ENCODE measurements at places on chromosomes 3 and 15. TPM values are rescaled to one million over a fixed set of nuclear protein-coding genes. Genes with fewer than 3 reads are reported as not detected.

GRCh38 chr3:64642327-64643151 lies 45.3 kb downstream of the ADAMTS9 start:
- peak; percentile 45 for DNase-seq

DNA sequence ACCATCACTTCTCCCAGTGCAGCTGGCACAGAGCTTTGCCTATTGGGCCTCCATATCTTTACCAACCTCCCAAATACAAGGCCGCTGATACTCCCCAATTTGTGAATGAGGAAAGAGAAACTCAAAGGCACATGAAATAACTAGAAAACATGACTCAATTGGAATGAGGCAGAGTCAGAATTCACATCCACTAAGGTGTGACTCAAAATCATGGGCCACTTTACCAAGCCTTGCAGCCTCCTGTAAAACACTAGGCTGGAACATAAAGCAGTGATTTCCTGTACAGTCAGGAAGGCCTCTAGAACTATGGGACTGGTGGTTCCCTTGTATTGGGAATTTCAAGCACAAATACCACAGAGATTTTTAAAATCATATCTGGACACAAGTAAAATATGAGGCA lies 128.6 kb downstream of the DCLK3 start:
- DNase-seq = no peak

Gene C2CD4A
- not detected for polyA plus RNA-seq

- DNase-seq = no peak
Observed at GRCh38 chr3:122469659-122470058, 45.1 kb downstream of the KPNA1 start.

Gene ROPN1B
- 0.86 TPM for polyA plus RNA-seq

DNA sequence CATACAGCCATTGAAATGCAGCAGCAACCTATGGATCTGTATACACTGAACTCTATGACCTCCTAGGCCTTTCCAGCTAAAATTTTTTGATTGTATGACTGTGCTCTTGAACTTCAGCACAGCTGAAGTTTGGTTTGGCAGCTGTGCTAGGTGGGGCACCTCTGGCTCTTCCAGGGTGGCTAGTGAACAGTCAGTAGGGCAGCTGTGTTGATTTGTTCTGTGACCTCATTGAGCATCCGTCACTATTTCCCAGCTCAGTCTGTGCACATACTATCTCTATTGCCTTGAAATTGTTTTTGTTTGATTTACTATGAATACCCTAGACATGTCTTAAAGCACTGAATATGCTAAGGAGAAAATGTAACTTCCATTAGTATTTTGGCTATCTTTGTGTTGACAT lies 363.2 kb upstream of the NAALADL2 start:
- no peak for DNase-seq

DNA sequence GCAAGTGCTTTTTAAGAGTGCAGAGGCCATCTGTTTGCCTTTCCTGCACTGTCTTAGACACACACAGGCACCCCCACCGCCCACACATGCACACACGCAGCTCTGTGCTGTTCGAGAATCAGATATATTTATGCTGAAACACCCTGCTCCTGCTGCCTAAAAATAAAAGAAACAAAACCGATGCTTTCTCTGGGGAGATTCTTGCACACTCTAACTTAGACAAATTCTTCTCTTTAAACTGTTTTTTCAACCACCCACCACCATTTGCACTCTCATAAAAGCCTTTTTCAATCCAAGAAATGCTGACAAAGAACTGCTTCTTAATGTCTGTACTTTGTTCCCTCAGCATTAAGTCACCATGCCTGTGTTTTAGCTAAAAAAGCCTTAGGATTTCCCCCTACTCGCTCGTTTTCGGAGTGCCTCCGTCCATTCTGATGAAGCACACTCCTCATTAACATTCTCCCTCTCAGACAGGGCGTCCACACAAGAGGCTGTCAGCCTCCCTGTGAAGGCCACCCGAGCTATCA lies 26.2 kb downstream of the SLC12A8 start:
- DNase-seq = no peak

DNA sequence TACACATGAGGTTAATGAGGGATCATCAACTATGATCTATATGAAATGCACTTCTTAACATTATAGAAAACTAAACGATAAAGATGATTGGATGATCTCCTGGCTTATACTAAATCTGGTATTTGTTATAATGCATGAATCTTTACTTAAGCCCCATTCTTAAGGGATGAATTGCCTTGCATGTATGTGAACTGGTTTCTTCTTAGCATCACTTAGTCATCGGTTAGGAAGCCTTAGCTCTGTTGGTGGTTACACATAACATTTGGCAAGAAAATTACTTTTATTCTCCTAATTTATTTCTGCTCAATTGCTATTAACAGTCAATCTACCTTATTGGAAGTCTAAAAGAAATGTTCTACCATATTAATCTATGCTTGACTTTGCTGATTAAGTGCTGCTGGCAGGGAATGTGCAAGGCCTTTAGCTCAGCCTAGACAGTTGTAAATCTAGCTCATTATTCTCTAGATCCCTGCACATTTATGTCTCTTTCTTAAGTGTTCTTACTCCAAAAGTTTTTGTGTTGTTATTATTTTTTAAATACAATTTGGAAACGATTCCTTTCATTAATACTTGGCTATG lies 356.0 kb downstream of the ZPLD1 start:
- DNase-seq = no peak

Gene FOXL2
- not detected for polyA plus RNA-seq

Gene TMEM40
- 1.6 TPM for polyA plus RNA-seq
